ENCODE measurements at places on chromosomes 13 and 19. TPM values are rescaled to one million over a fixed set of nuclear protein-coding genes. Genes with fewer than 3 reads are reported as not detected.

TMC4 gene
- total RNA-seq = 7.2 TPM

SYDE1 gene
- not detected for total RNA-seq

VSIG10L gene
- total RNA-seq = 0.68 TPM

ZNF611 gene
- total RNA-seq = 58.0 TPM

COL4A2 gene
- not detected for total RNA-seq

HRC gene
- total RNA-seq = not detected

NFIX gene
- 2.1 TPM for total RNA-seq

DEDD2 gene
- total RNA-seq = 83.2 TPM

ZNF682 gene
- total RNA-seq = 9.6 TPM

DACT3 gene
- total RNA-seq = 0.20 TPM

FGF9 gene
- total RNA-seq = 0.80 TPM

SIGLEC7 gene
- 56.0 TPM for total RNA-seq

IFI30 gene
- 38.2 TPM for total RNA-seq

DNA sequence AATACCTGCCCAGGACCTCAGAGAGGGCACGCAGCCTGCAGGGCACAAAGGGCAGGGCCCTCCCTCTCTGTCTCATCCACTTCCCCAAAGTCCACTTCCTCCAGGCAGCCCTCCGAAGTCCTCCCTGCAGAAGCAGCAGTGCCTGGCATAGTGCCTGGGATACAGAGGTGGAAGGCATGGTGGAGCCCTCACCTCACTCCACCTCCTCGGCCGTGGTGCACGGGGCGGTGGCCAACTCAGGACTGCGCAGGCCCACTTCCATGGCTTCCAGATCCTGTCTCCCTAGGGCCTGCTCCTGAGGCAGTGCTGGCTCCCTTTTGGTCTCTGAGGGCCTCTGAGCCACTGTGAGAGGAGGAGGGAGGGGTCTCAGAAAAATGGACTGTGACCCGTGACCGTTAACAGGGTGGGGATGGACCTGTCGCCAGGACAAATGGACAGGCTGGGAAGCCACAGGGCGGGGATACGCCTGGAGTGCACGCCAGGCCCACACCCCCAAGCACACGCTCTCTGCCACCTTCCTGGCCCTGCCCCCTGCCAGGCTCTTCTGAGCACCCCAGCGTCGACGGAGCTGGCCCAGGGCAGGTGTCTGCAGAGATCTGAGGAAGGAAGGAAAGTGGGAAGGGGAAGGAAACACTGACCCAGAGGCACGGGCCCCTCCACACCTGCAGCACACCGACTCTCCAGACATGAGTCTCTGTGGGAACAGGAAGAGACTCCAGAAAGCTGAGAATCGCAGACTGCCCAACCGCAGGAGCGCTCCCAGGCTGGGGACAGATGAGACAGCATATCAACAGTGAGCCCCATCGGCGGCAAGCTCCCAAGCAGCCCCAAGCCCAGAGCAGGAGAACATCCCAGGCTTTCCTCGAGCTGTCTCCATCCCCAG lies 8.4 kb downstream of the REXO1 start:
- DNase-seq = no peak

GRCh38 chr13:48563626-48564025 lies 30.7 kb upstream of the RCBTB2 start:
- DNase-seq = no peak

- no peak for DNase-seq
Measured at GRCh38 chr19:42032431-42032830, 37.6 kb downstream of the GRIK5 start.

- DNase-seq = no peak
Measured at GRCh38 chr13:34214686-34215085, 396.7 kb downstream of the RFC3 start.

- DNase-seq = no peak
Measured at GRCh38 chr19:35166100-35167063, 11.8 kb downstream of the FXYD5 start.

DNA sequence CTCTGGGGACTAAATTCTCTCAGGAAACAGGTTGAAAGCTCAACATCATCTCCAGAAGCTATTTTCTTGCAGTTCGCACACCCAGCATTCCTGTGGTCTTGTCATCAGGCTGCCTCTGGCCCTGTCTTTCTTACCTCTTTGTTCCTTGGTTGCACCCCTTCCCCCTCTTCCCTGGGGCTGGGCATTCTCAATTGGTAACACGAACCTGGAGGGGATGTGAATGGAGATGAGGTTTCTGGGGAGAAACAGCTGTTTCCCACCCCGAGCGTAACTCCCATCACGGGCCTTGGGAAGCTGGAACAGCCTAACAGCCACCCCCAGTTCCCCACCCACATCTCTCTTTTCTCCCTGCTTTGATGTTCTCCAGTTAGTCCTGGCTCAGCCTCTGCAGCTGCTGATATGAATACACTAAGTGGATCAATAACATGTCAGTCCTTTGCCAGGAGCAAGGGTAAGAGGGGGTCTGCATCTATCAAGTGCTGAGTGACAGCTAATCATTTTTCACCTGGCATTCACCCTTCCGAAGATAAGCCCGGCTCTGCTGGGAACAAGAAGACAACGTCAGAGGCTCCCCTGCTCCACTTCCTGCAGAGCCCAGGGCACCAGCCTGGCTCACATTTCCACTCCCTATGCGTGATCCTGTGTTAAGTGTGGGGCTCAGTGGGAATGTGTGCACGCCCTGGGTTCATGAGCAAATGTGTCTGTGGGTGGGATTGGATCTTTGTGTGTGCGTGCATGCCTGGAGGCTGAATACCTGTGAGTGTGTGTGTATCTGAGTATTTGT lies 74.0 kb upstream of the KCTD15 start:
- DNase-seq = no peak

GRCh38 chr19:32316034-32316433 lies 29.4 kb upstream of the ZNF507 start:
- no peak for DNase-seq

DNA sequence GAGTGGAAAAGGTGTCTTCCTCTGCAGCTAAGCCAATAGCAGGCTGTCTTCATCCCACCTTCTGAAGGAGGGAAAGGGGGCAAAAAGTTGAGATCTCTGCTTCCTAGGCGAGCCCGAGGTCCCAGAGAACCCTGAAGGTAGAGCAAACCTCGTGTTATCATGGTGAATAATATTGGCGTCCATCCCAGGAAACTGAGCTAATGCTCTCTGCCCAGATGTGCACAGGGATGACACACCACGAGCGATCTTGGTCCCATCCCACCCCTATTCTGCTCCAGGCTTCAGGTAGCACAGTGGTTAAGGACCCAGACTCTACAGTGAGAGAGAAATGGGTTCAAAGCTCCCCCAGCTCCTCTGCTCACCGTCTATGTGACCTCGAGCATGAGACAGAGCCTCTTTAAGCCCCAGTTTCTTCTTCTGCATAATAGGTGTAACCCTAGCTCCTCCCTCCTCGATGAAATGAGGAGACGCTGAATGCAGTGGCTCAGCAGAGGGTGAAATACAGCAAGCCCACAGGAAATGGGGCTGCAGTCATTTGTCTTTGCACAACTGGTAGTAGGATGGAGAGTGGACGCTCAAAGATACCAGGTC lies 9.9 kb upstream of the CEACAM20 start:
- no peak for DNase-seq

GRCh38 chr19:17946965-17947784 lies 14.4 kb downstream of the CCDC124 start:
- no peak for DNase-seq

GRCh38 chr19:31438401-31439269 lies 89.4 kb upstream of the TSHZ3 start:
- DNase-seq = no peak

DNA sequence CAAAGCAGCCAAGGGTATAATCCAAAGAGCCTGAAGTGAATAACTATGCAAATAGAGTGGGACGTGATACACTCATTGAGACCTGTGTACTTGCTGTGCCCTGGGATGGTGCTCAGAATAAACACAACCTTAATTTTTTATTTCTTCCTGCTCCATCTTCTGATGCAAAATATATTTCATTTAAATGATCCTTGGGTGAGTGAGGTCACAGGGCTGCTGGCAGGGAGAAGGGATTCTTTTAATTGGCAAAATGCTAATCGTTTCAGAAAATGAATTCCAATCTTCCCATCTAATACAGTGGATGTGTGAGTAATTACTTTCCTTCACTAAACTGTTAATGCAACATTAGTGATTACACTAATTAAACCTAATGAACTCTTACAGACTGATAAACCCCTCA lies 63.5 kb downstream of the SIAH3 start:
- no peak for DNase-seq

DNA sequence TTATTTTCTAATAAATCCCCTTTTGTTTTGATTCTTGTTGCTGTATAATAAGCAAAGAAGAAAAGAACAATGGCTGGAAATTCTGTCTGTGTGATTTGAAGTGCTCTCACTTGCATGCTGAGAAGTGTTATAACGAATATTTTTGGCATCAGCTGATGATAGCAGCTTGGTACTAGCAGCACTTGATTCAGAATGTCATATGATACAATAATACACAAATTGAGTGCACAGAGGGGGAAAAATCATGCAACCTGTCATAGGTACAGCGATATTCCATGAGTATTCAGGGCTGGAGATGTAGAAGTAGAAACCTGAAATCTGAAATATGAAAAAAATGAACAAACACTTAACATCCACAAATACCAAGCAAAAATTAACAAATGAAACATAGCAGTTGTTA lies 108.1 kb downstream of the FGF14 start:
- no peak for DNase-seq

DNA sequence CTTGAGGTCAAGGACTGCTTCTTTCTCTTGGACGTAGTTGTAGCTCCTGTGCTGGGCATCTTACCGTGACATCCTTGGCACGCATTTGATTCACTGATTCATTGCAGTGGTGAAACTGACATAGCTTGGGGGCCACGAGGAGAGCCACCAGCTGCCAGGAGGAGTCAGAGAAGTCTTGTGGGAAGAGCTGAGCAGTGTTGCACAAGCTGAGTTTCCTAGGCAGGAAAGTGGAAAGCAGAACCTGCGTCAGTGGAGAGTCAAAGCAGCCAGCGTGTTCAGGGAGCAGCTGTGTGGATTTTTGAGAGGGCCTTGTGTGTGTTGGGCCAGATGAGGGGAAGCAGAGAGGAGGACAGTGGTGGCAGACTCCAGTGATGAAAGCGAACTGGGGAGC lies 5.3 kb upstream of the GPR183 start:
- DNase-seq = peak; percentile 40

- no peak for DNase-seq
Measured at GRCh38 chr13:74450964-74451363, 316.8 kb upstream of the KLF12 start.

- DNase-seq = no peak
Measured at GRCh38 chr19:44566984-44567383, 37.5 kb upstream of the CEACAM20 start.

- DNase-seq = no peak
Measured at GRCh38 chr19:41233748-41234240, 14.8 kb downstream of the AXL start.

- DNase-seq = no peak
Measured at GRCh38 chr13:92390217-92390616, 836.4 kb upstream of the GPC6 start.

- no peak for DNase-seq
Measured at GRCh38 chr13:53200498-53201453, 172.2 kb downstream of the OLFM4 start.

DNA sequence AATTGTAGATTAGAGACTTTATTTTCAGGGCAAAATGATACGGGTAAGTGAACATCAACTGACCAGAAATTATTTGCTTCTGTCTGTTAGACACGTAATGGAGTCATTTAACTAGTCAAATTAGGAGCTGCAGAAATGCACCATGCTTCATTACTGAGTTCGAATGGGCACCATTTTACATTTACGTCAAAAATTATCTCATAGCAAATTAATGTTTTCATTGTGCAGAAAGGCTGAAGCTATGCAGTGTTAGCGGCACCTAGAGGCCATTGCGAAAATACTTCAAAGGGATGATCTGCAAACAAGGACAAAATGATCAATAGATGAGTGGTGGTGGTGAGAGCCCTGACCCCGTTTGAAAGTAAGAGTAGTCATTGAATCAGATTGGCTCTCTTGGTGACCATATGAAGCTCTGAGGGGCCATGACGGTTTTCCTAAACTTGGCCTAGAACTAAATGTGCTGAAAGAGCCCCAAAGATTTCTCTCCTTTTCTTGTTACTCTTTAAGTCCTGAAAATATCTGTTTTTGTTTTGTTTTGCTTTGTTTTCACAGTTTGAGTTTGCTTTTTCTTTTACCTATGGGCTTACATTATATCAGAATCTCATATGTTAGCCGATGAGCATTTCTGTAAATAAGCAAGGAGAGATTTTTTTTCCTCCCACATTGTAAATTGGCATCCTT lies 277.9 kb downstream of the ZNF536 start:
- DNase-seq = peak; percentile 48

DNA sequence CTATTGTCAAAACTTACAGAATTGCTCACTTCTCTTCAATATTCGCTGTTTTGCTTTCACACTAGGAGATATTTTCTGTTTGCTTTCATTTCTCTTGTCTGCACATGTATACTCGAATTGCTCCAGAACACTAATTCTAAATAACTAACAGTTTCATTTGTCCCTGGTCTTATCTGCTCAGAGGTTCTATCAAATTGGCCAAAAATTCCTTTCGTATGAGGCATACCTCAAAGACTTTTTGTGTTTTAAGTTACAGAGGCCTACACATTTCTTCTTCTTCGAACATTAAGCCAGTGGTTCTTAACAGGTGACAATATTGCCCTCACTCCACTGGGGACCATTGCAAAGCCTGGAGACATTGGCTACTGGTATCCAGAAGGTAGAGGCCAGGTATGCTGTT lies 1314.6 kb downstream of the EFNB2 start:
- DNase-seq = no peak

DNA sequence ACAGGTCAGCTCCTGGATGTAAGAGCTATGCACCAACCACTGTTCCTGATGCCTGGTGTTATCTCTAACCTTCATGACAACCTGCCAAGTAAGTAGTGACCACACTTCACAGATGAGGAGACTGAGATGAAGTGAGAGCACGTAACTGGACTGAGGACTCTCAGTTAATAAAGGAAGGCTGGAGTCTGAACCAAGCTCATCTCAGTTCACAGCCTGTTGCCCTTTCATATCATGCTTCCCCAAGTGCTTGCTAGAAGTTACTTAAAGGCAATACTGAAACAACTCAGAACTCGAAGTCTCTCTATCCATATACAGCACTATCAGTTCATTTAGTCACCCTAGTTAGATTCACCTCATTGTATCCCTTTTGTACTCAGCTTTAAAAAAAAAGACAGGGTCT lies 119.7 kb downstream of the ABCC4 start:
- no peak for DNase-seq

All from natural killer cell (primary cell).